ENCODE measurements at places on chromosomes 1 and 21.

GRCh38 chr1:47906009-47906432 lies 91.2 kb downstream of the TRABD2B start:
- no peak for DNase-seq

DNA sequence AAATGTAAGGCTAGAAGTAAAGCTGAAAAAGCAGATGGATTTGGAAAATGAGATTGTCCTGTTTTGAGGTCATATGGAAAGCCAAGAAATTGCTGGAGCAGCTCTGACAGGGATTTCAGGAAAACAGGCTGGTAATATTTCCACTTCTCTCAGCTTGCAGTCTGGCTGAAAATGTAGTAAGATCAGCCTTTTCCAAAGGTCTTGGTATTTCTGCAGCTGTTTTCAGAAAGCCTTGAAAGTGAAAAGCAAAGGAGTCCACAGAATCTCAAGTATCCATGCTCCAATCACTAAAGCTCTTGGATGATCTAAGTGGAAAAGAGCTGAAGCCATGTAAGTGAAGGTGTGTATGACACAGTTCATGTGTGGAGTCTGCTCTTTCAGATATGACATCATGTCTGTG lies 41.6 kb upstream of the APOBEC4 start:
- no peak for DNase-seq

DNA sequence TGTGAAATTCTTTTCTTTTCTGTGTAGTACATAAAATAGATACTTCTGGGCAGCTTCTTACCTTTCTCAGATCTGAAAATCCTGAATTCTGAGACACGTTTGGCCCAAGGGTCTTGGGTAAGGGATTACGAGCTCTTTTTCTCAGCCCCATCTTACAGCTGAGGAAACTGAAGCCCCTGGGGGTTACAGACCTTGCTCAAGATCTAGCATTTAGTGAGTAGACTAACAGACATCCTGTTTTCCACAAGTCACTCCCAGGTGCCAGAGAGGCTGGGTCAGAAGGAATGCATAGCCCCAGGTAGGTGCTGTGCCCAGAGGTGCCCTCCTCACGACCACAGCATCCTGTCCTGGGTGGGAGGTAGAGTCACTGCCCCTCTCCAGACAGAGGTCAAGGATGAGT lies 13.2 kb upstream of the CREG1 start:
- no peak for DNase-seq

GRCh38 chr1:86914601-86914997 lies at the start of gene HS2ST1:
Gene HS2ST1 (plus strand): TSS chr1:86914635.
- DNase-seq, result no peak

DNA sequence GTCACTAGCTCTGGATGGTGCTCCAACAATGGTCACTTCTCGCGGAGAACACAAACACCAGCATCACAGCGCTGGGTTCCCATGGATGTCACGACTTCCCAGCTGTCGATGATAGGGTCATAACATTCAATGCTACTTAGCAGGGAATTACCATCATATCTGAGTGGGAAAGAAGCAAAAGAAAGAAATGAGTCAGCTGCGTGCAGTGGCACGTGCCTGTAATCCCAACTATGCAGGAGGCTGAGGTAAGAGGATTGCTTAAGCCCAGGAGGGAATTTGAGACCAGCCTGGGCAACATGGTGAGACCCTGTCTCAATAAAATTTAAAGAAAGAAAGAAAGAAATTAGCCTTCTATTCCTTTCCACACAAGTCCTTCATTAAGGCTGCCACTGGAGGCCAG lies 3.6 kb upstream of the RABIF start:
- no peak for DNase-seq

DNA sequence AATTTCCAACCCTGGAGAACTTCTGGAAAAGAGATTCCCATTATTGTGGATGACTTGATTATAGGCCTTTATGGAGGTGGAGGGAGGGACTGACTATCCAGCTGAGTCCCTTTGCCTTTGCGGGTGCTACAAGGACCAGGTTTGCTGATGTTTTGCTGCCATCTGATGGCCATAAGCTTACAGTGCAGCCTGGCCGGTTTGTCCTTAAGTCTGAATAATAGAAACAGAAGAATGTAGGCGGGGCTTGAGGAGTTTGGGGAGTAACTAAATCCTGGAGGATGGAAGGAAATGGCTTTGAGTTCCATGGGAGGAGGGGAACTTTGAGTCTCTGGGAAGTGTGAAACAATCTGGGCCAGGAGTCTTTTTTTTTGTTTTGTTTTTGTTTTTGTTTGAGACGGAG lies 55.7 kb upstream of the CD1D start:
- peak; percentile 73 for DNase-seq

- DNase-seq, result no peak
These were observed 247.2 kb downstream of the FMN2 start for GRCh38 chr1:240338837-240339236.

- DNase-seq, result no peak
These were observed 73.3 kb downstream of the RPE65 start for GRCh38 chr1:68376441-68376840.

GRCh38 chr1:166127003-166127402 lies 39.8 kb downstream of the FAM78B start:
- DNase-seq, result no peak

GRCh38 chr1:39105841-39106765 lies 80.0 kb downstream of the NDUFS5 start:
- DNase-seq, result peak; percentile 63

GRCh38 chr1:14815175-14815877 lies 216.8 kb downstream of the KAZN start:
- DNase-seq, result no peak

- DNase-seq, result no peak
These were observed 2.2 kb downstream of the SPATC1L start for GRCh38 chr21:46181953-46182547.

- no peak for DNase-seq
These were observed 60.7 kb upstream of the PAX7 start for GRCh38 chr1:18569811-18570545.

DNA sequence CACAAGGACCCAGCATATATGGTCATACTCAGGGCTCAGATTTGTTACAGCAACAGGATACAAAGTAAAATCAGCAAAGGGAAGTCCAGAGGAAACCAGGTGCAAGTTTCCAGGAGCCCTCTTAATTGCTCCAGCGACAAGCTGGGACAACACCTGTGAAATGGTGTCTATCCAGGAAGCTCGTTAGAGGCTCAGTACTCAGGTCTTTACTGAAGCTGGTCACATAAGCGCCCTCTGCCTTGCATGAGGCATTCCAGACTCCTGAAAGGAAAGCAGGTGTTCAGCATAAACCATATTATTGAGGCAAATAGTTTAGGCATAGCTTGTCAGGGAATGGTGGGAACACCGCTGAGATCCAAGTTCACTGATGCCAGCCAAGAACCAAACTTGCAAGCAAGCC lies 231.0 kb downstream of the SLC35F3 start:
- no peak for DNase-seq

DNA sequence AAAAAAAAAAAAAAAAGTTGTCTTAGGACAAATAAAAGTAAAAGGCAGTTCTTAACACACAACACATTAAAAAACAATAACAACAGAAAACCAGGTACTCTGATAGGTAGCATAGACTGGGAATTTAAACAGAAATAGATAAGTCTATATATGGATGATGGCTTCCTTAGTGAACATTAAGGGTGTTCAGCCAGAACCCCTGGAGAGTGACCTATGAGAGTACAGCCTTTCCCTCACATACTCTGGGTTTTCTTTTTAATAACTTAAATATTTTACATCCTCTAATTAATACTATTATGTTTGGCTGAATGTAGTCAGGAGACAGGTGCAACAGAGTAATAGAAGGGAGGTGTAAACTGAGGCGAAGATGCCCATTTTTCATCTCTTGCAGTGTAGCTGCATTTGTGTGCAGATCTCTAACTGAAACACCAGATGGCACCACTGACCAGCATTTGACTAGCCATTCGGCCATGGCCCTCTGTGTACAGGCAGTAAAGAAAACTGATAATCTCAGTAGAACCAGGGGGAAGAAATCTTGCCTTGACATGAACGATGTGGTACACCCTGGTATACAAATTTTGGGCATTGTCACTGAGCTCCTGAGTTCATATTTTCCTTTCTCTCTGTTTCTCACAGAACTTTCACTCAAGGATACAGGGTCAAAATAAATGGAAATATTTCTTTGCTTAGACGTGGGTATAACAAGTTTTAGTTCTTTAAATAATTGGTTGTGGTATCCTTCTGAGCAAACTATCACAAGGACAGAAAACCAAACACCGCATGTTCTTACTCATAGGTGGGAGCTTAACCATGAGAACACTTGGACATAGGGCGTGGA lies 7.6 kb downstream of the TTF2 start:
- DNase-seq, result peak; percentile 23

- DNase-seq, result no peak
These were observed 398.3 kb downstream of the DUSP10 start for GRCh38 chr1:221343607-221344006.

- DNase-seq, result no peak
These were observed 7.7 kb upstream of the MPZL1 start for GRCh38 chr1:167714098-167714438.

DNA sequence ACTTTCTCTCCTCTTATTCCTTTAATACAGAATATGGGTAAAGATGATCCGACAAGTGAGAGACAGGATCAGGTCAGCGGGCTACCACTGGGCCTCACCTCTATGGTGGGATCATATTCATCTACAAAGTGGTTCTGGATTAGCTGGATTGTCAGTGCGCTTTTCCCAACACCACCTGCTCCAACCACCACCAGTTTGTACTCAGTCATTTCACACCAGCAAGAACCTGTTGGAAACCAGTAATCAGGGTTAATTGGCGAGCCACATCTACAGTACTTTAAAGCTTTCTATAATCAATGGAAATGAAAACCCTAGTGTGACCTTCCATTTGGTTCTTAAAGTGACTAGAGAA lies 643 bp downstream of the NRAS start:
- DNase-seq, result no peak

DNA sequence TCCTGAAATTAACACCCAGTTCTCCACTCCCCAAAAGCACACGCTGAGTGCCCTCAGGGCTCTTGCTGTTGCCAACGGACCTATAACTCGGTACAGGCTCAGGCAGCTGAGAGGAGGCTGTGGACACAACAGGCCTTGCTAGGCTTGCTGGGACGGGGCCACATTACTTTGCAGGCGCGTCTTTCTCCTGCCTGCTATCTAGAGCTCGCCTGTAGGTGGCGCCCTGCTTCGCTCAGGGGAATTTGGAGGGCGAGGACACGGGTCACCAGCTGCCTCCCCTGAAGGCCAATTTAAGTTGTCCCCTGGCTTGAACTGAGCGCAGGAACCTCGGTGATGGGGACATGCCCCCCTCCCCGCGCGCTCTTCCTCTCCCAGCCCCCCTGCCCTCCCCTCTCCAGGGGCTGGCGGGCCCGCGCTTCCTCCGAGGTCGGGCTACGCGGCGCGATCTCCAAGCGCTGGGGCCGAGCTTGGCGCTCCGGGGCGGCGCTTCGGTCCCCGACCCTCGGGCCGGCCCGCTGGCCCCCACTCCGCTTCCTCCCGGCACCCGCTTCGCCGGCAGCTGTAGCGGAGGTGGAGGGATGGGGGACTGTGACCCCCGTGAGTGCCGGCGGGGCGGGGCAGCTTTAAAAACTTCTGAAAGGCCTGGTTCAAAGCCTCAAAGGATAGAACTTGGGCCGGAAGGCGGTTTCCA lies 32.4 kb upstream of the NFIA start:
- peak; percentile 88 for DNase-seq

DNA sequence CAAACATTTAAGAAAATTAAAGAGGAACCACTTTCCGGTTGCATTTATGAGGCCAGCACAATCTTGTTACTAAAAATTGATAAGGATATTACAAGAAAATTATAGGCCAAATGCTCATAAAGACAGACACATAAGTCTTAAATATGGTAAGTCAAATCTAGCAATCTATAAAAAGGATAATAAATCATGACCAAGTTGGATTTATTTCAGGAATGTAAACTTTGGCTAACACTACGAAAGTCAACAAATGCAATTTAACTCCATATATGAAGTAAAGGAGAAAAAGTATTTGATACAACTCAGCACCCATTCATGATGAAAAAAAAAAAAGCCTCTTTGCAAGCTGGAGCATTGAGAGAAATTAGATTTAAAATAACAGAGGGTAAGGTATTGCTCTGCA lies 6.3 kb downstream of the HHAT start:
- no peak for DNase-seq

DNA sequence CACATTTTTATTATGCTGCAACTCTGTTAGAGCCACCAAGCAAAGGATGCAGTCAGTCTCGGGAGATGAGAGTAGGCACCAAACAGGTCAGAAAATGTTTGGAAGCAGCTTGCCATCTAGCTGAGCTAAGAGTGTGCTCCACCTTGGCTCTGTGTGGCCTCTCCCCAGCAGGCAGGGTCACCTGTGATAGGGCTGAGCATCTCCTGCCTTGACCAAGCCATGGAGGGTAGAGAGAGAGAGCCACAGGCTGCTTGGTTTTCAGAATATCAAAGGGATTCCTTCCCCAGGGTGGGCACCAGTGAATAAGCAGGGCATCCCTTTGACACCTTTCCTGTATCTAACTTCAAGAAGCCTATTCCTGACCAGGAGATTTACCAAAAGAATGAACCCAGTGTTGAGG lies 135.5 kb downstream of the SDCCAG8 start:
- no peak for DNase-seq

DNA sequence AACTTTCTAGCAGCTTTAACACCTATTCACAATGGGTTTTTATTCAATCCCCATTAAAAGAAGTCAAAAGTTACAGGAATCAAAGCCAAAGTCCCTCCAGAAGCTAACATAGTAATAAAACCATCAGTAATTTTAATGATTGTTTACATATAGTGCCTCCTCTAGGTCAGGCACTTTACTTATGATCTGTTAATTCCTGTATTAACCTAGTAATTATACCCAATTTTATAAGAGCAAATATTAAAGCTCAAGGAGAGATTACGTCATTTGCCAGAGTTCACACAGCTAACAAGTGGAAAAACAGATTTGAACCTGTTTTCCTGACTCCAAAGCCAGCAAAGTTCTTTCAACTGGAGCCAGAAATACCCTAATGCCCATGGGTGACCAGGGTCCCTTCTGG lies 112.9 kb upstream of the F3 start:
- no peak for DNase-seq

DNA sequence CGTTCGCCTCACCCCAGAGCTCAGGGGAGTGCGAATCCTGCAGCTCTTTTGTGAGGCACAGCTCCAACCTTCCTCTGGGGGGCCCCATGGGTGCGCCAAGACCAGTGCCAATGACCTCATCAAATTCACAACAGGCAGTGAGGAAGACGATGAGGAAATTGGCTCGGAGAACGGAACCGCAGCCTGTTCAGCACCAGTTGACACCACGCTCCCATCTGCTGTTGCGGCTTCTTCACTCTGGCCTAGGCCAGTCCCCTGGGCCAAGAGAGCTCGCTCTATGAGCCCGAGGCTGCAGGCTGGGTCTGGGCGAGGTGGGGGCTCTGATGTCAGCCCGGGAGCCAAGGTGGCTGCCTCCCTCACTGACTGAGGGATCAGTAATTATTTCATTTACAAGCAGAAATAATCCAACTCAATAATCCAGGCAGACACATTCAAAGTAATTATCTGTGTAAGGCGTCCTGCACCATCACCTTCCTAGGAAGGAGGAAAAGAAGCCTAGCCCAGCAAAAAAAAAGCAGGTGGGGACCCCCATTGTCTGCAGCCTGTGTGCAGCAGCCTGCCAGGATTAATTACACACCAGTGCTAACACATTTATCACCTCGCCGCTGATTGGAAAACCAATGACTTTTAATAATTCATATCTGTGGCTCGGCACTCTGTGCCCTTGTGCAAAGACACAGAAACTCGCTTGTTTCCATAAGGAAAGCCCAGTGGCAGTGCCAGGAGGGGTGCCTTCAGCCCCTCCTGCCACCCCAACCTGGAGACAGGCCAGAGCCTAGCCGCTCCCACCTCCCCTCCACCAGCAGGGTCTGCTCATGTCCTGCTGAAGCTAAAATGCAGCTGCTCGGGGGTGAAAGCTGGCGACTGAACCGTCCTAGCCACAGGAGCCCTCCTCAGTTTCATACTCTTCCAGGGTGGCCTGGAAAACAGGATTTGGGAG lies 1.9 kb downstream of the PLEKHA6 start:
- DNase-seq, result no peak

All from H54 (cell line).